ENCODE measurements at places on chromosomes 5 and 9. TPM values are rescaled to one million over a fixed set of nuclear protein-coding genes. Genes with fewer than 3 reads are reported as not detected.

GRCh38 chr5:22651355-22651754 lies 201.8 kb downstream of the CDH12 start:
- no peak for DNase-seq

DNA sequence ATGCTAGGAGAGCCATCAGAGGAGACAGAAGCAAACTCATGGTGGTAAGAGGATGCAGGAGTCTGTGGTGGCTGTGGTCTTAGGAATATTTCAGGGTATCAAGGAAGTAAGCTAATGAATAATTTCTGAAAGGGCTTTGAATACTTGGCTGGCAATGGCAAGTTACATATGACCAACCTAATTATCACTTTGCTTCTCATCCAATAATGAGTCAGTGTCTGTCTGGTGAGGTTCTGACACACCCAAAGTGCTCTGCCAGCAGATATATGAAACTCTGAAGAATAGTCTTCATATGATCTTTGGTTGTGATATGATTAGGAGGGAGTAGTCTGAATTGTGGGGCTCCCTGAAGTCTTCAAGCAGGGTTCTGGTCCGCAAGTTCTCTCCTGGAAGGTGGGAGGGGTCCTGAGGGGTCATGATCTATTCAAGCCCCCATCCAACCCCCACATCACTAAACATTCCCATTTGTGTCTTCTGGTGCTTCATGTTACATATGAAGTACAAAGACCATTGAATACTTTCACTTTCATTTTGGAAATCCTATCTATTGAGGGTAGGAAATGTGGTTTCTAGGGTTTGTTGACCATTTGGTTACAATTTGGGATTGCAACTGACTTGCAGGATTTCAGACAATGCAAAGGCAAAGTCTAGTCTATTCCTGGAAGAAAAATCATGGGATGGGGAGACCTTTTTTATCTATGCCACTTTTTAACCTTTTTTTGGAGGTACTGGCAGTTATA lies 199.9 kb upstream of the CDKN2B start:
- no peak for DNase-seq

- DNase-seq: no peak
Measured at GRCh38 chr9:79013715-79014610, 557.8 kb upstream of the TLE4 start.

DNA sequence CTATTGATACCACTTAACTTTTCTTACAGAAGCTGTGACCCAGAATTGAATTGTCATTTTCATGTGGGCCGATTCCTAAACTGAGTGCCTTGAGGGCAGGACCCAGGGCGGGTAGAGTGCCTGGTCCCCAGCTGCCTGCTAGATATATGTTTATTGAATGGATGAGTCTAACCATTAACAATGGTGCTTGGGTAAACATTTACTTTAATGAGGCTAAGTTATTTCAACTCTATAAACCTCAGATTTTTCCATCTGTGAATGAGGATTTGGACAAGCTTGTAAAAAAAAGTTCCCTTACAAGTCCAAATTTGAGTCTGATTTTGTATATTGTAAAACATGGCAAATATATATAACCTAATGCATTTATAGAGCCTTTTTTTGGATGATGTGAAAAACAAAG lies 181.8 kb upstream of the ELL2 start:
- no peak for DNase-seq

GRCh38 chr9:5531101-5531882 lies 21.0 kb downstream of the PDCD1LG2 start:
- DNase-seq: no peak

Gene CDX1
- total RNA-seq: 1.3 TPM

GRCh38 chr9:124771867-124772679 lies 962 bp upstream of the NR6A1 start:
- peak; percentile 85 for DNase-seq

- DNase-seq: peak; percentile 53
Measured at GRCh38 chr5:160477266-160477970, 55.8 kb downstream of the PTTG1 start.

DNA sequence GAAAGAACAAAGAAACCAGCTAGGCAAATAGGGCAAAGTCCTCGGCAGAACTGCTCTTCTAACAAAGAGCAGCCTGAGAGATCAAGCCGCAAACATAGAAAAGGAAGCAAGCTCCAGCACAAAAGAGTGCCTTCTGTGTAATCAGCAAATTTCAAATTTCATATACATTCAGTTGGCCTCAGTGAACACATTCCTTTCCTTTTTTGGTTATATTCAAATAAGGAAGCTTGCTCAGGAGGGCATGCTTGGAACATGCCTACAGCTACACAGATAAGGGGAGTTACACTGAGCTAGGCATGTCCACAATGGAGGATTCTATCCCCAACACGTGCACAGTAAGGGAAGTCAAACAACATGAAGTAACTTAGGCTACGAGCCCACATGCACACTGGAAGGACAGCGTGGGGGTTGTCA lies 23.4 kb downstream of the IL33 start:
- no peak for DNase-seq

GRCh38 chr9:70120834-70121510 lies 77.3 kb downstream of the MAMDC2 start:
- peak; percentile 99 for DNase-seq

DNA sequence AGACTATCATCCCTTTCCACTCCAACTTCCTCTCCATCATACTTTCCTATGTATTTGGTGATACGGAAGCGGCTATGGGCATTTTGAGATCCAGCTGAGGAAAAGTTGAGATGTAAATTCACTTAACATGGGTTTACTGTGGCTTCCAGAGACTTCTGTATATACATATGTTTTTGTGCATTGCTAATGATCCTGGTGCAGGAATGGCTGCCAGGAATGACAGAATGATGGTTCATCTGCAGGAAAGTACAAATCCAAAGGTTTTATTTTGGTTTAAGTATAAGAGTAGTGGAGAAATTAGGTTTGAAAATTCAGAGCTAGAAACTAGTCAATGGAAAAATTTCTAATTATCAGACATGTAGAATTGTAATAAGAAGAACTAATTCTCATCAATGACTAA lies 95.0 kb upstream of the PAM start:
- no peak for DNase-seq

DNA sequence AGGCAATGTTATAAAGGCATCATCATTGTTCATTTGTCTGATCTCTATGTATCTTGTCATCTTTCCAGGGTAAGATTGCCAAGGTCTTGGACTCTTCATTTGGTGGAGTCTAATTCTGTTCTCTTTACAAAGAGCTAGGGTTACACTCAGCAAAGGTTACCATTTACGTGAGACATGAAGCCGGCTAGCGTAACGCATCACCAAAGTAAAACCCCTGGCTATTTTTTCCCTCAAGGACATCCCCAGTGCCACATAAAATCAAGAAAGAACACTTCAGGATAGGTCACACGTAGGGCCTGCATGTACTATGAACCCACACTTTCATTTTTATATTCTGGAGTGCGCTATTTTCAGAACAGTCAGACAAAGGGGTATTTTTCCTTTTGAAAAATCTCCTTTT lies 20.0 kb upstream of the MYOT start:
- no peak for DNase-seq

- no peak for DNase-seq
Measured at GRCh38 chr9:89497257-89497963, 503 bp downstream of the SEMA4D start.

DNA sequence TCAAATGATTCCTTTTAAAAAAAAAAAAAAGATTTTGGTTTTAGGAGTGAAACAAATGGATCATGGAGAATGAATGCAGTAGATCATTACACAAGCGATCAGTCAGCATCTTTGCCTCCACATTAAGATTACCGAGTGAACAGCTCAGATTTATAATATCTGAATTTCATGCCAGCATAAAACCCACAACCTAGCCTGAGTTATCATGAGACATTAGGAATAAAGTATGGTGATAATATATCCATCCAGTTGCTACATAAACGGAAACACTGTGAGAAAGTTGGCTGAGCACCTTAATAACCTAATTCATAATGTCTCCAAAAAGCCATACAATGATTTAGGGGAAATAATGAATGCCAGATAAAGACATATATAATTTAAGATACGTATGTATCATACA lies 553.1 kb upstream of the TUSC1 start:
- DNase-seq: no peak

- DNase-seq: no peak
Measured at GRCh38 chr9:135080286-135081263, 6.9 kb upstream of the OLFM1 start.

- DNase-seq: no peak
Measured at GRCh38 chr9:101098392-101098791, 69.9 kb downstream of the PLPPR1 start.

DNA sequence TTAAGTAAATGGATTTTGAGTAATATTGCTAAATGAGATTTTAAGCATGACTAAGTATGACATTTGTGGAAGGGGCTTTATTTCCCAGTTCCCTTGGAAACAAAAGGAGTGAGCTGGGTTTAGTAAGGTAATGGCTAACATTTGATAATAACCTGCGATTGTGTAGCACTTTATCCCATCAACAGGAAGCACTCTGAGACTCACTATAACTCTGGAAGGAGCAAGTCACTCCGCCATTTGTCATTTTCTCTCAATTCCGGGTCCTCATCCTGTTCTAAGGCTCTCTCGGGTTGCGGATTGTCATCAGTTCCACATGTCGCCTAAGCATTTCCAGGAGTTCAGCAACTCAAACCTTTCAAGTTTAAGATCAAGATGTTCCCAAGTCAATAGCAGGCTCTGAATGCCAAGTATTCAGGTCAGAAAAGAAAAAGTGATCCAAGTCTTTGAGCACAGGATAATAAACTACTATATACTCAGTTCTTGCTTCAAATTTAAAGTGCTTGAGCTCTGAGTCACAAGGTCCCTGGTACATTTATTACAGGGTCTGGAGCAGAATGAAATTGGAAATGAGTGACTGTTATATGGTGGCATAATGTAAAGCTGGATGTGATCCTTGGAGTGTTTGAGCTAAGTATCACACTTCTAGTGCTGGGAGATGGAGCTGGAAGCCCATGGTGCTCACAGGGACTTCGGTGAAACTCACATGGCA lies 39.3 kb downstream of the CAPSL start:
- no peak for DNase-seq

Gene C9orf153
- not detected for total RNA-seq

Gene GFI1B
- not detected for total RNA-seq
